Choroid plexus epithelial cell (primary cell): ENCODE measurements at places on chromosomes 1 and 21.

DNA sequence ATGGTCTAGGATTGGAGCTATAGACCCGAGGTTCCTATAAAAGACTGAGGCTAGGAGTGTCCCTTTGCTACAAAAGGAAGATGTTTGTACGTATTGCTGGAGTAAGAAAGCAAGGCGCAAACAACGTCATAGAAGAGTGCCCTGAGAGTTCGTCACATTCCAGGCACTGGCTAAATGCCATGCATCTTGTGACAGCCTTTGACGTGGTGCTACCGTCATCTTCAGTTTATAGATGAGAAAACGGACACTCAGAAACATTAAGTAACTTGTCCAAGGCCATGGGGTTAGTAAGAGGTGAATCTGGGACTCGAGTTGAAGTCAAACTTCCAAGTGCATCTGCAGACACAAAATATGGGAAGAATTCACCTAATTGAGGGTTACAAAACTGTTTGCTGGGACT, 104.2 kb upstream of the SLC45A1 start:
- no peak for DNase-seq

DNA sequence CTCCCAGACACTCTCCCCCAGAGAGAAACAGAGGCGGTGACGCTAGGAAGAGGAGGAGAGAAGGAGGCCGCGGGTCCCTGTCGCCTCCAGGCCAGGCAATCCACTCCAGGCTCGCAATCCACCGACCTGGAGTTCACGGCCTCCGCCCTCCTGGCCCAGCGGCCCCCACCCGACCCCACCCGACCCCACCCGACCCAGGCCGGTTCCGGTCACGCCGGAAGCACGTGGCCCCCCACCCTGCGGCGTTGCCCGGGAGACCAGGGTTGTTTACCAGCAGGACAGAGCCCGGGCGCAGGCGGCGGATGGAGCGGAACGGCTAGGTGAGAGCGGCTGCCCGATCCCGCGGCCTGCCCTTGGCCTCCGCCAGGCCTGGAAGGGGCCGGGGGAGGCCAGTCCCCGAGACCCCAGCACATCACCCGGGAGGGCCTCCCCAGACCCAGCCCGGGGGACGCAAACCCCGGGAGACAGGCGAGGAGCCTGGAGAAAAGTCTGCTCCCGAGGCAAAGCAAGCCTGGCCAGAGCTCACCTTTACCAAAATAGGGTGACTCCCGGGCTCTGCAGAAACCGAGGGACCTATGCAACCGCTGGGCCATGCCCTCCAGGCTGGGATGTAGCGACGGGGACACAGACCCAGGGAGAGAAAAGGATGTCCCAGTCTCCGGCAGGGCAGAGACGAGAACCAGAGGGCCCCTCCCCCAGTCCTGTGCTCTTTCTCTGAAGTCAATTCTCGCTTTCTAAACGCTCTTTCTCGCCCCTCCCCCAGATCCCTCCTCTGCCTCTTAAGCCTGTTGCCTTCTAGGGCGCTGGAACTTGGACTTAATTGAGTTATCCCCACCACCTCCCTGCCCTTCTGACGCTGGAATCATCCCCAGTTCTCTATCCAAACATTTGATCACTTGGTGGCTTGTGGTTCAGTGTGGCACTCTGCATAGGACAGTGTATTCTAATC, at the start of the genes PLA2G2C and UBXN10:
Gene PLA2G2C (minus strand): TSS at position 685 of the 949 bp plus-strand sequence. CDS start 9,155 bp downstream, outside the sequence.
Gene UBXN10 (plus strand): TSS at position 263 of the 949 bp plus-strand sequence. CDS start 4,466 bp downstream, outside the sequence.
- no peak for DNase-seq

GRCh38 chr1:173937062-173937461, 19.9 kb upstream of the SERPINC1 start:
- DNase-seq, result peak; percentile 12

DNA sequence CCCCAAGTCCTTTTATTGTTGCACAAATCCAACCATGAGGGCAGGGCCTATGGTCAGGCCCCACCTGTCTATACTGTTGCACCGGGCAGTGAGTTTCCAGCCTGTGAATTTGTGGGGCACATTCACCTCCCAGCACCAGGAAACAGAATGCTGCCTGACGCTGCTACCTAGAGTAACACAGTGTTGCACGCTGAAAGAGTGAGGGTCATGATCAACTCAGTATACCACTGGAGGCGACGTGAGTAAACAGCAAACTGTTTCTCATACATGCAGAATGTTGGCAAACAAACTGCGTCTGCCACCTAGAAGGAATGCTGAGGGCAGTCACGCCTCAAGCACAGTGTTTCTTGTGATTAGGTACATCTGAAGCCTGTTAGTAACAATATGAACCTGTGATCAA, 13.4 kb upstream of the LRRC47 start:
- DNase-seq, result no peak

DNA sequence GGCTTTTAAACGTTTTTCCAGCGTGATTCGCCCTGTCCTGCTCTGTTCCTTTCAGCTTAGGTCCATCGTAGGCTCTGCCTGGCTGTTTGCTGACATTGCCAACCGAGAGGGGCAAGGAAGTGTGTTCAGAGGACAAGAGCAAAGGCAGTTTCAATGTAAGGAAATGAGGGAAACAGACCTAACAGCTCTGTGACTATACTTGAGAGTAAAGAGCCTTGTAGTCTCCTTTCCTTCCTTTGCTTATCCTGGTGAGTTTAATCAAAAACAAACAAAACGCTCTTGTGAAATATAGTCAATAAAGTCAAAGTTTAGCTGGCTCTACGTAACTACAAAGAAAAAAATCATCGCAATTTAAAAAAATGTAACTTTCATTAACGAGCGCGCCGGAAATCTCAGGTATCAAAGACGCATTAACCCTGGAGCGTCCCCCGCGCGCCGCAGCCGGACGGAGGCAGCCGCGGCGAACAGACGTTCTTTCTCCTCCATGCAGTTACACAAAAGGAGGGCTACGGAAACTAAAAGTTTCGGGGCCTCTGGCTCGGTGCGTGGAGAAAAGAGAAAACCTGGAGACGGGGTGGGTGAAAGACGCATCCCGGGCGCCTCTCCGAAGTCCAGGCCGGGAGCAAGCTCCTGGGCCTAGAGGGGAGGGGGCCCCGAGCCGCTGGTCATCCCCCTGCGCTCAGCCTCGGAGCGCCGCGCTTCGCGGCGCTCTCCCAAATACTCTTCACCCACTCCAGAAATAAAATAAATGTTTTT, 617 bp upstream of the ADGRL2 start:
- DNase-seq, result peak; percentile 81

- DNase-seq, result no peak
Measured at GRCh38 chr1:246365708-246366107, 141.4 kb downstream of the SMYD3 start.

DNA sequence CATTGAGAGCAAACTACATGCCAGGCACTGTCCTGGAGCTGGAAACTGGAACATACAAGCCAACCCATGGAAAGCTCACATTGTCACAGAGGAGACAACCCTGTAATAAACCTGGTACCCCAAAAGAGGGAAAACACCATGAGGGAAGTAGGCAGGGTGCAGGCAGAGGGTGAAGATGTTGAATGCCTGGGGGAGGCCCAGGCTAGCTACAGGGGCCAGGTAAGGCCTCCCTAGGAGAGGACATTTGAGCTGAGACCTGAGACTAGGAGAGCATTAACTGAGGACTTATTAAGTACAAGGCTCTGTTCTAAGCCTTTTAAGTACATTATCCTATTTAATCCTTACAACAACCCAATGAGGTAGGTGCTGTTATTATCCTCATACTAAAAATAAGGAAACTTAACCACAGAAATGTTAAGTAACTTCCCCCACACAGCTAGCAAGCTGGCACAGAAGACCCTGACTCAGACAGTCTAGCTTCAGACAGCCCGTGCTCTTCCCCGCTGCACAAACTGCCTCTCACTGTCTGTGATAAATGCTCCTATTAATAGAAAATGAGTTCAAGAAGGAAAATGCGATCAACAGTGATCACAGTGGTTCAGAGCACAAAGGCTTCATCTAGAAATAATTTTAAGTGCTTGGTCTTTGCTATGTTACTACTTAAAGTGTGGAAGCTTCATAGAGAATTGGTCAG, 41.8 kb downstream of the ZNF281 start:
- peak; percentile 86 for DNase-seq

DNA sequence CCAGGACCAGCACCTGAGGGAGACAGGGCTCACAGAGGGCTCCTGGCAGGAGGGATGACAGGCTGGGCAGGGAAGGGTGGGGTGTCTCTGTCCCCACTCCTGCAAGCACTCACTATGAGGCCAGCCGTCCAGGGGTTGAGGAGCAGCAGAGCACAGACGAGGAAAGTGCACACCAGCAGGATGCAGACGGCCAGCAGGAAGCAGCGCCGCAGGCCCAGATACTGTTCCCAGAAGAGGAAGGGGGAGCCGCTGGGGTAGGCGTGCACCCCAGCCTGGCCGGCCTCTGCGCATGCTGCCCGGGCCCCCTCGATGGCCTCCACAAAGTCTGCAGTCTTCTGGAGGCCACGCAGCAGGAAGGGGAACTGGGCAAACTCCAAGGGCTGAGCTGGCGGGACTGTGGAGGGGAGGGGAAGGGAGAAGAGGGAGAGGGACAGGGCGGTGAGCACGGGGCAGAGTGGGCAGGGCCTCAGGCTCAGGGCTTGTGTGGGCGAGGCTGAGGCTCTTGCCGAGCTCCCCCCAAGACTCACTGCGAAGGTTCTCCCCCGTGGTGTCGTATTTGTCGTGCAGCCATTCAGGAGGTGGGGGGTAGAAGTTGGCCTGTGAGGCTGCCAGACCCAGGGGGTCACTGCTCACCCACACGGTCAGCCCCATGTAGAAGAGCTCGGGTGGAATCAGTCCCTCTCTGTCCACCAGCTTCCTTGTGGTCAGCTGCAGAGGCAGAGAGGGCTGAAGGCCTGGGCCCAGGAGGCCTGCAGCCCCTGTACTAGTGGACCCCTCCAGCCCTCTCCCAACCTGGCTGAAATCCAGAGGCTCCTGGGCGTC, 16.5 kb downstream of the PTCH2 start:
- peak; percentile 38 for DNase-seq

GRCh38 chr1:109404838-109405237, 7.1 kb upstream of the SORT1 start:
- peak; percentile 55 for DNase-seq

- DNase-seq, result no peak
Measured at GRCh38 chr1:63804829-63805484, 31.1 kb downstream of the ROR1 start.

DNA sequence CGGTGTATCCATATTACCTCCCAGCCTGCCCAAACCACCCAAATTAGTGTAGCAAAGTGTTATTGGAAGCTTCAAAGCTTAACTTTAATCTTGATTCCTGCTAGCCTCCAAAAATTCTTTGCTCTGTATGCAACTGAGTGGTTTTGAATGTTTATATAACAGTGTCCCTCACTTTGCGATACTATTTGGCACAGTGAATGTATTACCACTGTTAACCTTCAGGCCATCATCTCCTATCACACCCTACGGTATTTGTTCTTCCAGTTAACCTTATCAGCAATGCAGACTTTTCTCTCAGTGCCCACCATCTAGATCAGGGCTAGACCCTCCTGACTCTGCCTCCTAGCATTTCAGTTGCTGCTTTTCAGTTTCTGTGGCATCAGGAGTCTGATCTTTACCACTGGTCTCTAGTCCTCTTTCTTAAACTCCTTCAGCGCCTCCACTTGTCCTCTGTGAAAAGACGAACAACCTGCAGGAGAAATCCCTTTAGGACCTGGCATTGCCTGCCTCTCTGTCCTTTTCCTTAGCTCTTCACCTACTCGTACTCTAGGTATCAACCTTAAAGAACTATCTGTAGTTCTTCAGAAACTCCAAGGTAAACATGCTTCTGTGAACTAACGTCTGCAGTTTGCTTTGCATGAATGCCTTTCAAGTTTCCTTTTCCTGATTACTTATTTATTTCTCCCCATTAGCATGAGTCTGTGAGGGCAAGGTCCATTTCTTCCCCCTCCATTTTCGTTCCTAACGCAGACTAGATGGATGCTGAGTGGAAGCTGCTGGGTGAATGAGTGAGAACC, 71.7 kb downstream of the SNX7 start:
- peak; percentile 4 for DNase-seq
